ENCODE measurements at places on chromosomes 3 and 15.

DNA sequence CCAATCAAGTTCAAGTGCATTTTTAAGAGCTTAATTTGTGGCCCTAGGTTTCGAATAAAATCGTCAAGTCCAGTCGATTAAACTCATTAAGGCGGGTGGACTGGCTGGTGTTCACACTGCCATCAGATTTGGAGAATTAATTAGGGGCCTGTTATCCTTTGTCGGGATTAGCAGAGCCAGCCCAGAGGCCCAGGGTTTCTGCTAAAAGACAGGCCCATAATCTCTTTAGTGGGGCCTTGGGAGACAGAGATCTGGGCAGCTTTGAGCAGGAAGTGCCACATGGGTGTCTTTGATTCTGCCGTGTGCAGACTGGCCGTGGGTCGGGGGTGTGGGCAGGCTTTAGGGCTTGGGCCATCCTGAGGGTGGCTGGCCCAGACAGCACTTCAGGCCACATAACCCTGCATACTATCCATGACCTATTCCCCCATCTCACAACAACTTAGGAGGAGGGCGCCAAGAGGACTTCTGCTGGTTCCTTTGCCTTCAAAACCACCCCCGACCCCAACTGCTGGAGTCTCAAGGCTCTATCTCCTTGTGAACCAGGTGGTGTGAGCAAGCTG lies 94.7 kb downstream of the PLXNA1 start:
- no peak for DNase-seq

- peak; percentile 57 for DNase-seq
These were observed 376 bp downstream of the KPNA4 start for GRCh38 chr3:160564949-160565441.

- DNase-seq, result no peak
These were observed 82.3 kb downstream of the LRIG1 start for GRCh38 chr3:66418475-66418931.

GRCh38 chr15:43776718-43777266 lies at the start of gene ELL3:
Gene ELL3, minus strand, starts transcription at chr15:43776966. Its CDS starts 65 bp downstream, at chr15:43776901.
- DNase-seq, result peak; percentile 84
